8988T (cell line): ENCODE measurements at places on chromosomes 2 and 18.

- DNase-seq = no peak
These were observed 986.5 kb downstream of the TDRD15 start for GRCh38 chr2:22110244-22110651.

DNA sequence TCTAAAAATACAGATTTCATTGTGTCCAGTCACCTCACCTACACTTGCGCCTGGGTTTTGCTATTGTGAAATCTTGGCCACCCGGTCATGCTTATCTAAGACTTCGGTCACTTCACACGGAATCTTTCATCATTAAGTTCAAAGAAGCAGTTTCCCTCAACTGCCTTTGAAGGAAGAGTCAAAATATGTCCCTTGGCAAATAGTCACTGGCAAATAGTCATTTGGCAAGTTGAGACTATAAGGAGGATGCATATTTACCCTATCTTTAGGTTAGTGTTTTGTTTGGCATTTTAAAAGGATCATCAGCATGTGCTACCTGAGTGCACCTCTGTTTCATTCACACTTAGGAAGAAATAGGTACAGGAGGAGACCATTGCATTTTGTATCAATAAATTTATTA, 95.9 kb downstream of the FEZ2 start:
- DNase-seq = no peak

DNA sequence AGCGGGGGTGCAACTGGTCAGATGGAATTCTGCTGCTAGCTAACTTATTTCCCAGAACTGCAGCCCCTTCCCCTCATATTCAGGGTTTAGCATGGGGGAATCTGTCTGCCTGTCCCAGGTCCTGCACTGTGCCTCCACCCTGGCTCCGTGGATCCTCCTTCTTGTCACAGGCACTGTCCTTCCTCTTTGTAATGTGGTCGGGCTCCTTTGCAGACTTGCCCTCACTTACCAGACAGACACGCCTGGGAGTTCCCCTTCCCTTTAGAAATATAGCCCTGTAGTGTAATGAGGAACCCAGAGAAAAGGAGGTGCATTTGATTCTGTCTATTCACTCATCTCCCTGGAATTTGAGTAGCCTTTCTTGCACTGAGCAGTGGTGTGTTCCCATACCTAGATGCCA, 108.7 kb downstream of the TRIM43 start:
- DNase-seq = no peak

GRCh38 chr2:117523711-117524238, 290.7 kb upstream of the DDX18 start:
- DNase-seq = no peak
